ENCODE measurements at places on chromosomes 4 and X.

GRCh38 chrX:31845003-31845402 lies 773.2 kb upstream of the FTHL17 start:
- no peak for DNase-seq

- DNase-seq = no peak
These were observed 11.0 kb downstream of the TMEM192 start for GRCh38 chr4:165101641-165102040.

- DNase-seq = no peak
These were observed 16.1 kb downstream of the MED14 start for GRCh38 chrX:40719218-40719617.

GRCh38 chr4:88104902-88105610 lies 53.4 kb downstream of the ABCG2 start:
- no peak for DNase-seq

GRCh38 chr4:40544221-40544620 lies 85.4 kb downstream of the RBM47 start:
- DNase-seq = no peak

DNA sequence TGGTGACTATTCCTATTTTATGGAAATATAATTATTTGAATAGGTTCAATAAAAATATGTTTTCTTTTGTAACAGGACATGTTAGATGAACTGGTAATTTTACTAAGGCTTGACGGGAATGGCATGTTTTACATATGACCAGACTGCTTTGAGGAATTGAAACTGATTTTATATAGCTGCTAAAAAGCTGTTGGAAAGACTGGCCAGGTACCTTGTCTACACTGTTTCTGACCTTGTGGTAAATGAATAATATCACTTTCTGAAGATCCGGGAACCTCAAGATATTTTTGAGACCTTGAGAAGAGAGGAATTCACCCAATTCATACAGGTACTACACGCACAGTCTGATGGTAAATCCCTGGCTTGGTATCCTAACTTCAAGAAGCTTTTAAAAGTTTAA lies 42.1 kb upstream of the USP46 start:
- no peak for DNase-seq

- DNase-seq = no peak
These were observed 9.4 kb downstream of the FNIP2 start for GRCh38 chr4:158778156-158778711.

GRCh38 chr4:15677507-15677988 lies 4.1 kb upstream of the FAM200B start:
- no peak for DNase-seq

- no peak for DNase-seq
These were observed 79.8 kb downstream of the RLIM start for GRCh38 chrX:74534569-74535038.

GRCh38 chrX:10534611-10535010 lies 85.8 kb downstream of the MID1 start:
- DNase-seq = no peak

- DNase-seq = no peak
These were observed at the start of gene CFI for GRCh38 chr4:109801895-109802319. CFI (minus strand) TSS chr4:109801999; CDS start chr4:109801971, 28 bp downstream.

Data from breast epithelium (tissue), 4 donors.